ENCODE measurements at places on chromosomes 6 and 20. TPM values are rescaled to one million over a fixed set of nuclear protein-coding genes. Genes with fewer than 3 reads are reported as not detected.
A peak's percentile ranks its signal among the peaks of the same experiment; 100 is the strongest.

DNA sequence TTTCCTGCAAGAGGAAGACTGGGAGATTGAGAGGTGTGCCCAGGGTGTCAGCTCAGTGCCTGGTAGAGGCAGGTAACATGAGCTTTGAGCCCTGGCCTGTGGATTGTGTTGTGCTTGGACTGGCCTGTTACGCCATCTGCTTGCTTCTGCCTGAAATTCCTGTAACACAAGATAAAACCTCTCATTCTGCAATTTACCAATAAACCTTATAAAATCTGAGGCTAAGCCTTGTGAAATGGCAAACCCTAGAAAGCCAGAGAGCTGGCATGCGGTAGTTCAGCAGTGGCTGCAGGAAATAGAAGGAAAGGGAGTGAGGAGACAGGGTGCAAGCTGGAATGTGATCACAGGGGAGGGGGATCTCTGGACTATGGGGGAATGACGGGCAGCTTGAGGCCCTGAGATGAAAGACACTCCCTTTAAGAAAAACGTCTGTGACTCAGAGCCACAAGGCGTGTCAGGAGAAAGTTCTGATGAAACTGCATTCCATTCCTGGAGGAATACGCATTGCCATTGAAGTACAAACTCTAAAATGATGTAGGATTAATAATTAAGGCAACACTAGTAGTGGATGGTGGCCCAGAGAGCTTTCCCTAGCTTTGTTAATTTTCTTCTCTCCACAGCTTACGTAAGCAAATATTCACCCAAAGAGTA lies 26.3 kb upstream of the TFAP2A start:
- no peaks in the 10 kb centered on the region for H3K36me3 ChIP-seq
- peak overlapping the region; percentile 42 for H3K4me3 ChIP-seq
- peak; percentile 85 for DNase-seq
- no peaks in the 10 kb centered on the region for H3K27me3 ChIP-seq
- H3K4me1 ChIP-seq = peaks cover 12% of the 10 kb centered on the region

DNA sequence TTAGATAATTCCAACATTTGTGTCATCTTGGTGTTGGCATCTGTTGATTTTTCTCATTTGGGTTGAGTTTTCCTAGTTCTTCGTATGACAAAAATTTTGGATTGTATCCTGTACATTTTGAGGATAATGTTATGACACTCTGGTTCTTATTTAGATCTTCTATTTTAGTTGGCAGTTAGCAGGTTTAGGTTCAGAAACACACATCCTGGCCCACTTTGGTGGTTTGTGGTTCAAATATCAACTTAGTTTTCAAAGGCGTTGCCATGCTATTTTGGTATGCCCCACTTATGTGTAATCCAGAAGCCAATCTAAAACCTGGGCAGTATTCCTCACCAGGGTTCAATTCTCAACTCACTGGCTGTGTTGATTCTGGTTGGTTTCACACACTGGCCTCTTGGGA lies 68.2 kb downstream of the NOX3 start:
- peak overlapping the region; percentile 1 for H3K27ac ChIP-seq
- H3K36me3 ChIP-seq = no peaks in the 10 kb centered on the region
- DNase-seq = no peak
- peaks cover 11% of the 10 kb centered on the region for H3K4me1 ChIP-seq
- H3K27me3 ChIP-seq = no peaks in the 10 kb centered on the region

GRCh38 chr6:125220712-125221111 lies 67.1 kb downstream of the TPD52L1 start:
- peak; percentile 57 for DNase-seq
- H3K27ac ChIP-seq = peak overlapping the region; percentile 11
- no peak overlapping the region for H3K4me3 ChIP-seq
- no peaks in the 10 kb centered on the region for H3K36me3 ChIP-seq
- no peaks in the 10 kb centered on the region for H3K27me3 ChIP-seq

DNA sequence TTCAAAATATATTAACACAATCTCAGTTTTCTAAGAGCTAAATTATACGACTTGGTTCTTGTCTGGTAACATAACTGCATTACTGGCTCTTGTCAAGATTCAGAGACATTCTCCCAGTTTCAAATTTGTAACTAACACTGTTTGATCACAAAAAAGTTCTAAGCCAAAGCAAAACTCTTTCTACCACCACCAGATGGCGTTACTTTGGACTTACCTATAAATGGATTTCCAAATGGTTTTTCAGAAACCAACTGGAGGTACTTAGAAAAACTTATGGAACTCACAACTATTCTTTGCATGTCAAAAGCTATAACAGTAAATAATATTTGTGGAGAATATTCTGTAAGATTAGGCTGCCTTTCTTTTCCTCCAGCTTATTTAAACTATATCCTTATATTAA lies 34.2 kb upstream of the GFRAL start:
- H3K36me3 ChIP-seq = no peaks in the 10 kb centered on the region
- no peak overlapping the region for H3K27ac ChIP-seq
- no peak overlapping the region for H3K4me3 ChIP-seq
- H3K4me1 ChIP-seq = no peaks in the 10 kb centered on the region
- DNase-seq = no peak

- DNase-seq = no peak
- no peak overlapping the region for H3K4me3 ChIP-seq
- no peak overlapping the region for H3K27ac ChIP-seq
- H3K36me3 ChIP-seq = no peaks in the 10 kb centered on the region
- peaks cover 37% of the 10 kb centered on the region for H3K4me1 ChIP-seq
- H3K27me3 ChIP-seq = no peaks in the 10 kb centered on the region
These were observed 158.5 kb downstream of the CD83 start for GRCh38 chr6:14276071-14276470.

THBS2 gene
- total RNA-seq = 1,102 TPM

GRCh38 chr6:2937627-2938003 lies 33.8 kb downstream of the SERPINB6 start:
- no peak overlapping the region for H3K27ac ChIP-seq
- no peaks in the 10 kb centered on the region for H3K4me1 ChIP-seq
- H3K36me3 ChIP-seq = no peaks in the 10 kb centered on the region

- H3K27ac ChIP-seq = no peak overlapping the region
- no peaks in the 10 kb centered on the region for H3K27me3 ChIP-seq
- H3K4me1 ChIP-seq = no peaks in the 10 kb centered on the region
- no peaks in the 10 kb centered on the region for H3K36me3 ChIP-seq
- H3K4me3 ChIP-seq = no peak overlapping the region
- DNase-seq = no peak
These were observed 25.3 kb downstream of the ACSS1 start for GRCh38 chr20:25032478-25033264.

- H3K27ac ChIP-seq = no peak overlapping the region
- H3K36me3 ChIP-seq = no peaks in the 10 kb centered on the region
- H3K4me3 ChIP-seq = no peak overlapping the region
- peak; percentile 25 for DNase-seq
- H3K27me3 ChIP-seq = no peaks in the 10 kb centered on the region
These were observed 27.1 kb upstream of the HAO1 start for GRCh38 chr20:7967199-7967844.

MAP7 gene
- 1.8 TPM for total RNA-seq

GRCh38 chr6:120248451-120248850 lies 898.9 kb upstream of the MAN1A1 start:
- no peaks in the 10 kb centered on the region for H3K36me3 ChIP-seq
- H3K27ac ChIP-seq = no peak overlapping the region
- no peaks in the 10 kb centered on the region for H3K27me3 ChIP-seq
- DNase-seq = no peak

WFDC12 gene
- not detected for total RNA-seq

DNA sequence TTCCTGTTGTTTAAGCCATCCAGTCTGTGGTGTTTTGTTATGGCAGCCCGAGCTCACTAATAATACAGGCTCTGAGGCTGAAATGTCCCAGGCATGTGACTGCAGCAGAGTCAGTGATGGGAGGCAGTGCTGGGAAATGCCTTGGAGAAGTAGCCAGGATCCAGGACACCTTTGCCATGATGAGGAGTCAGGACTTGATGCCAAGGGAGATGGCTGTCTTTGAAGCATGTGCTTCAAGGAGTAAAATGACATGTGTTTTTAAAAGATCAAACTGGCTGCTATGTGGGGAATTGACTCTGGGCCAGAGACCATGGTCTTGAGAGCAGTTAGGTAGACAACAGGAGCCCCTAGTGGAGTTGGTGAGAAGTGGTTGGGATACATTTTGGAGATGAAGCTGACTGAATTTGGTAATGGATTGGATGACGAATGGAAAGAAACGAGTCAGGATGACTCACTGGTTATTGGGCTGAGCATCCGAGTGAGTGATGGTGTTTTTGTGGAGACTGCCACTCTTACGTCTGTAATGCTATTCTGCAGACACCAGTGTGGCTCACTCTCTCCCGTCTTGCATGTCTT lies 322.2 kb downstream of the PLCB1 start:
- no peaks in the 10 kb centered on the region for H3K36me3 ChIP-seq
- no peaks in the 10 kb centered on the region for H3K27me3 ChIP-seq
- H3K4me1 ChIP-seq = peaks cover 8% of the 10 kb centered on the region
- peak overlapping the region; percentile 65 for H3K27ac ChIP-seq
- peak; percentile 94 for DNase-seq

DNA sequence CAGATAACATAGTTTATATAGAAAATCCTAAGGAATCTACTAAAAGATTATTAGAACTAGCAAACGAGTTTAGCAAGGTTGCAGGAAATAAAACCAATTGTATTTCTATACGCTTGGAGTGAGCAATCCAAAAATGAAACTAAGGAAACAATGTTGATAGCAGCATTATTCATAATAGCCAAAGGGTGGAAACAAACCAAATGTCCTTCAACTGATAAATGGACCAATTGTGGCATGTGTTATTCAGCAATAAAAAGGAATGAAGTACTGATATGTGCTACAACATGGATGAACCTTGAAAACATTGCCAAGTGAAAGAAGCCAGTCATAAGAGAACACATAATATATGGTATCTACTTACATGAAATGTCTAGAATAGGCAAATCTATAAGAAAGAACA lies 101.0 kb upstream of the VSTM2L start:
- no peaks in the 10 kb centered on the region for H3K27me3 ChIP-seq
- H3K4me1 ChIP-seq = no peaks in the 10 kb centered on the region
- DNase-seq = no peak

DNA sequence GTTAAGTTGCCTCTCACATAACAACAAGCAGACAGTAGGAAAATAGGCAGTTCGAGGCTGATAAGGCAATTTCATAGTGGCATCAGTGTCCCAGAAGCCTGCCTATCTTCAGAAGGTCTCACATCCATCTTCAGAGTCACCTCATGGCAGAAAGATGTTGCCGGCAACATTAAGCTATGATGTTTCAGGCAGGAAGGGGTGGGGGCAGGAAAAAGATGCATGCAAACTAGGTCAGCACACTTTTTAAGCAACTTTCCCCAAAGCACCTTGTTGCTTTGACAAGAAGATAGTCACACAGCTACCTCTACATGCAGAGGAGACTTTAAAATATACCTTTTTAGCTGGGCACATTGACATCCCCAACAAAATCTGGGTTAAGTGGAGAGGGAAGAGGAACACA lies 43.2 kb upstream of the SMIM8 start:
- H3K27ac ChIP-seq = no peak overlapping the region
- H3K4me3 ChIP-seq = no peak overlapping the region
- DNase-seq = no peak
- H3K4me1 ChIP-seq = peaks cover 7% of the 10 kb centered on the region

DNA sequence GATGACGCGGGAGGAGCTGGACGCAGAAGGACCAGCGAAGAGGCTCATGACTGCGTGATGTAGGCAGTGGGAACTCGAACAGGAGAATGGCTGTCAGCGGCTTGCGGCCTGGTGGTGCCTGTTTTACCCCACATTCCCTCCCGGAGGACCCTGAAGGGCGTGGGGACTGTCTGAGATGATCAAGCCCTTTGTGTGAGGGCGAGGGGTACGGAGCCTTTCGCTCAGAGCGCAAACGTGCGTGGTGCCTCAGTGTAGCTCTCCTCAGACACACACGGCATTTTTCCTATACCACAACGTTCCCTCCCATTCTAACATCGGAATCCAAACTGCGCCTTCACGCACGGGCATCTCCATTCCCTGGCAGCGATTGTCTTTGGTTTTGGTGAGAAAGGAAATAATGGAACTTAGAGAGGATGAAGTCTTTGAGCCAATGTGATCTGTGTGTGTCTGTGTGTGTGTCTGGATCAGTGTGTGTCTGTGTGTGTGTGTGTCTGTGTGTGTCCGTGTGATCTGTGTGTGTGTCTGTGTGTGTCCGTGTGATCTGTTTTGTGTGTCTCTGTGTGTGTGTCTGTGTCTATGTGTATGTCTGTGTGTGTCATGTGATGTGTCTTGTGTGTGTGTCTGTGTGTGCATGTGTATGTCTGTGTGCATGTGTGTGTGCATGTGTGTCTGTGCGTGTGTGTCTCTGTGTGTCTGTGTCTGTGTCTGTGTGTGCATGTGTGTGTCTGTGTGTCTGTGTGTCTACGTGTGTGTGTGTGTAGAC lies 5.3 kb downstream of the PTK6 start:
- H3K4me3 ChIP-seq = no peak overlapping the region
- no peaks in the 10 kb centered on the region for H3K36me3 ChIP-seq
- peaks cover 10% of the 10 kb centered on the region for H3K27me3 ChIP-seq
- H3K27ac ChIP-seq = no peak overlapping the region

TBXT gene
- total RNA-seq = not detected

CCM2L gene
- total RNA-seq = not detected

DNA sequence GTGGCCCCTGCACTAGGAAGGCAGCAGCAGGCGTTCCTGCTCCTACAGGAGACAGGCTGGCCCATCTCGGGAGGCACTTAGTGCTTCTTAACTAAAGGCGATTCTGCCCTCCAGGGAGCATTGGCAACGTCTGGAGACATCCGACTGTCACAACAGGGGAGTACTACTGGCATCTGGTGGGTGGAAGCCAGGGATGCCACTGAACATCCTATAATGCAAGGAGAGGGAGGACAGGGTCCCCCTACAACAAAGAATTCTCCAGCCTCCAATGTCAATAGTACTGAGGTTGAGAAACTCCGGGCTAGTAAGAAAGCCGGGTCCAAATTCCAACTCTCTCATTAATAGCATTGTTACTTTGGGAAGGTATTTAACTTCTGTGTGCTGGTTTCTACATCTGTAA lies 119.4 kb upstream of the ARMC2 start:
- no peak for DNase-seq
- H3K4me1 ChIP-seq = peaks cover 10% of the 10 kb centered on the region
- no peak overlapping the region for H3K27ac ChIP-seq
- H3K4me3 ChIP-seq = no peak overlapping the region
- H3K27me3 ChIP-seq = no peaks in the 10 kb centered on the region
- no peaks in the 10 kb centered on the region for H3K36me3 ChIP-seq

WFDC8 gene
- total RNA-seq = not detected

GRCh38 chr6:111461860-111462259 lies 21.2 kb downstream of the REV3L start:
- no peak for DNase-seq
- no peaks in the 10 kb centered on the region for H3K27me3 ChIP-seq

GRCh38 chr6:113306552-113307145 lies 550.5 kb upstream of the MARCKS start:
- no peaks in the 10 kb centered on the region for H3K36me3 ChIP-seq
- no peak overlapping the region for H3K27ac ChIP-seq
- no peak overlapping the region for H3K4me3 ChIP-seq

GRCh38 chr6:127768223-127768622 lies 132.6 kb downstream of the THEMIS start:
- no peaks in the 10 kb centered on the region for H3K4me1 ChIP-seq

- H3K36me3 ChIP-seq = no peaks in the 10 kb centered on the region
- H3K27me3 ChIP-seq = peaks cover 12% of the 10 kb centered on the region
- H3K27ac ChIP-seq = no peak overlapping the region
- no peak overlapping the region for H3K4me3 ChIP-seq
- peak; percentile 43 for DNase-seq
These were observed 11.8 kb upstream of the CD93 start for GRCh38 chr20:23097636-23098580.

GRCh38 chr6:167917551-167918154 lies 79.8 kb upstream of the KIF25 start:
- H3K4me3 ChIP-seq = no peak overlapping the region
- H3K27ac ChIP-seq = no peak overlapping the region
- peaks cover 31% of the 10 kb centered on the region for H3K36me3 ChIP-seq

GRCh38 chr6:84976526-84977362 lies 212.3 kb upstream of the TBX18 start:
- DNase-seq = no peak
- peaks cover 12% of the 10 kb centered on the region for H3K4me1 ChIP-seq
- no peaks in the 10 kb centered on the region for H3K27me3 ChIP-seq
- H3K36me3 ChIP-seq = no peaks in the 10 kb centered on the region
- H3K27ac ChIP-seq = no peak overlapping the region
